Erythroblast (primary cell): ENCODE measurements at places on chromosomes 7 and 10.

DNA sequence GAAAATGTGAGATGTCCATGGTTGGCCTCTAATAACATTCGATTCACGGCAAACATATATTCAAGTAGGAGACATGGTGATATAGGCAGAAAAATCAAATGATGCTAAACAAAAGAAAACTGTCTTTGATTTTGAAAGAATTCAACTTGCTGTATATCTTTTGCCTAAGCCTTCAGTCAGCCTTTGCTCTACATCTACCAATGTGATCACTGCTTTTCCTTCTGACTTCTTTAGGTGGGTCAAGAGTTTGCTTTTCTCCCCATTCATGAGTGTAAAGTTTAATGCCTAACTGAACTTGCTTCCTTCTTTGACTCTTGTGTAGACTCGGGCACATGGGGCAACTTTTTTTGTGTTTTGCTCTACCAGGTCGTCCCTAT, 417 bp upstream of the HIF1AN start:
- no peak for DNase-seq

DNA sequence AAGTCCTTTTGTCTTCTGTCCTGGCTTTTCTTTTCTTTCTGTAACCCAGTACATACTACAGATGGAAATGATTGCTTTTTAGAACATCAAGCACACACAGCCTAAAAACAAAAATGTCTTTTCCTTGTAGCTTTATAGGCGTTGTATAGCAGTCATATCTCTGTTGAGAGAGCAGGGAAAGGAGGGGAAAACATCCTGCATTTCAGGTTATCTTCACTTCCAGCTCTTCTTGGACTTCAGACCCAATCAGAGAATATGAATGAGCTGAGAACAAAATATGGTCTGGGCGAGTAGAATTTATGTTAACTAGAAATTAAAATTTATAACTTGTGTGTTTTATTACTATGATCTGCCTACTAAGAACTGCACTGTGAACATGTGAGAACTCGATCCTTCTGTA, 14.7 kb downstream of the TMEM60 start:
- DNase-seq, result peak; percentile 33

GRCh38 chr7:138746073-138746472, 44.9 kb upstream of the SVOPL start:
- DNase-seq, result no peak

- DNase-seq, result no peak
Measured at GRCh38 chr7:105020926-105021325, 6.9 kb downstream of the KMT2E start.

- DNase-seq, result no peak
Measured at GRCh38 chr7:112360681-112361080, 89.6 kb upstream of the IFRD1 start.

GRCh38 chr10:44196336-44196735, 188.6 kb downstream of the CXCL12 start:
- no peak for DNase-seq

- no peak for DNase-seq
Measured at GRCh38 chr7:24724451-24725190, 32.6 kb downstream of the GSDME start.

GRCh38 chr10:30398788-30399187, 35.2 kb upstream of the MAP3K8 start:
- no peak for DNase-seq
